ENCODE measurements at places on chromosomes 13 and 19. TPM values are rescaled to one million over a fixed set of nuclear protein-coding genes. Genes with fewer than 3 reads are reported as not detected.

DNA sequence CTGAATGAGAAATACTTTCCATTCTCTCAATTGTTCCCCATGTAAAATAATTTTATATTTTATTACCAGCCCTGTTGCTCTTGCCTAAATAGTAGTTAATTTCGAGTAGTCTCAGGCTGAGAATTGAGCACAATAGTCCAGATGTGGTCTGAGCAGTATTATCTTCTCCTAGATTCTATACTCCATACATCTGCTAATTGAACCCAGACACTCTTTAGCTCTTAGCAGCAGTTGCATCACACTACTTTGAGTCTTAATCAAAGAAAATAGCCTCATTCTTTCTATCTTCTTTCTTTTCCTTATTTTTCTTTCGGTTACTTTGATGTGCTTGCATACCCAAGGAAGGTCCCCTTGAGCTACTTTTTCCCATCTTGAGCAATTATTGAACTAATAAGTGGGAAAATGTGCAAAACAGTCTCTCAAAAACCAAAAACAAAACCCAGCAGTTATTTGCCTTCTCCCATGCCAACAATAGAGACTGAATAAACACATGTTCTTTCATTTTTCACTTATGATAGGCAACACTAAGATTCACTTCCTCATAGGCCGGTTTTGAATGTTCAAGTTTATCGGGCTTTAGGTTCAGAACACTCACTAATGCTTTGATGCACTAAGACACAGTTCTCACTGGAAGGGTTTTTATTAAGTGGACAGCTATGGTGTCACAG, 204.5 kb downstream of the POU4F1 start:
- no peak for DNase-seq

Gene ACP5
- 1.6 TPM for total RNA-seq

GRCh38 chr19:46659151-46660007, 1.6 kb downstream of the DACT3 start:
- DNase-seq, result no peak

DNA sequence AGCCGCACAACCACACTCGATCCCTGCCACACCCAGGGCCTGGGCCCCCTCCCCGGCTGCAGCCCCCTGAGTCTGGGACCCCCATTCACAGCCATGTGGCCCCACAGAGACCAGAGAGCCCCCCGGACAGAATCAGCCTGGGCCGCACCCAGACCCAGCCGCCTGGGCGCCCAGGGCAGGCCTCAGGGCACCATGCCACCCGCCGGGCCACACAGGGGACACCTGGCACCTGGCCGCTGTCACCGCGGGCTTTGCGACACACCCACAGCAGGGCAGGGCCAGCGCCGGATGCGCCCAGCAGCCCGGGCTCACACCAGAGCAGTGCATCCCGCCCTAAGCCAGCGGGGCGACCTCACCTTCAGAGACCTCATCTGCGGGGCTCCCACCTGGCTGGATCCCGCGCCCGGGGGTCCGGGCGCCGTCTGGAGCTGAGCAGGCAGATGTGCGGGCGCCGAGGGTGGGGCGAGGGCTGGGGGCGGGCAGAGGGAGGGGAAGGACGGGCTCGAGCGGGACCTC, 443 bp downstream of the TBXA2R start:
- no peak for DNase-seq

GRCh38 chr19:49601482-49602038, 10.6 kb downstream of the PRR12 start:
- DNase-seq, result no peak

Gene CPAMD8
- total RNA-seq, result 58.6 TPM

DNA sequence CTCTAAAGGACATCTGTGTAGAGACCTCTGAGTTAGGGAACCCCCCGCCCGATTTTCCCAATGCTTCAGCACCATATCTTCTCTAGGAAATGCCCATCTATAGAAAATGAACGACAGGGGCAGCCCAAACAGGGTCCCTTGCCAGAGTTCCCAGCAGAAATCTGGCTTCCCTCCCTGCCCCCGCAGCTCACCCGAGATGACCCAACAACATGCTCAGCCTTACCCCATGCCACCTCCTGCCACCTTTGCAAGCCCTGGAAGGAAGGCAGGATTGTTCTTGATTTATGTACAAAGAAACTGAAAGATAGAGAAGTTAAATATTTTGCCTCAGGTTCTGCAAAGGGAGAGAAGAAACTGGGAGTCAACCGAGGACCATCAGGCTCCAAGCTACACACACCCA, 105.6 kb upstream of the UQCRFS1 start:
- no peak for DNase-seq

GRCh38 chr19:29384656-29385055, 141.1 kb upstream of the VSTM2B start:
- DNase-seq, result no peak

Gene HRC
- total RNA-seq, result 2.1 TPM

DNA sequence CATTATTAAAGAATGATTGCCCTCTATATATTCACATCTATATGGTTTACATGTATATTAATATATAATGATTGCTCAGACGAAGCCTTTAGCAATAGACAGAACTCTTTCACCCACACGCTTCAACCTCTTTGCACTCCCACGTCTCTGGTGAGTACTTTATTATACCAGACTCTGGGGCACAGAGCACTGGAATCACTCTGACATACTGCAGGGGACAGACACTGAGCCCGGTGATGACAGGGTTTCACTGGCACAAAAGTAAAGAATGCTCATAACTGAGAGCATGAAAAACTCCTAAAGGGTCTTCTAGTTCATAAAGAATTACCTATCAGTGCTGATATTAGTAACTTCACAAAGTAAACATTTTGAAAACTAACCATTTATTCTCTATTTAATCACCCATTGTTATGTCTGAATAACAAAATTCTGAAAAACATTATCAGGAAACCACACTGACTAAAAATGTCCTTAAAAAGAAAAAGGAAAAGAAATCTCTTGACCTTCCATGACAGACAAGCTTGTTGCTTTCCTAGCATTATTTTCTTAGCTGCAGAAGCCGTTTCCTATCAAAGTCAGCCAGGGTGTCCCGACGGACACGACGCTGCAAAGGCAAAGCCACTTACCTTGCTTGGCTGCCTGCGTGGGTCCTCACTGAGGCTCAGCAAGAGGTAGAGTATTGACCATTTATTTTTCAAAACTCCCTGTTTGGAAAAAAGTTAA, 29.1 kb downstream of the TUBGCP3 start:
- no peak for DNase-seq

- DNase-seq, result no peak
Observed at GRCh38 chr13:21691928-21692327, 21.1 kb downstream of the FGF9 start.

- no peak for DNase-seq
Observed at GRCh38 chr13:86563308-86563707, 764.1 kb upstream of the SLITRK6 start.

Gene C19orf67
- total RNA-seq, result 0.43 TPM

GRCh38 chr13:71714802-71715375, 152.1 kb downstream of the DACH1 start:
- DNase-seq, result no peak

DNA sequence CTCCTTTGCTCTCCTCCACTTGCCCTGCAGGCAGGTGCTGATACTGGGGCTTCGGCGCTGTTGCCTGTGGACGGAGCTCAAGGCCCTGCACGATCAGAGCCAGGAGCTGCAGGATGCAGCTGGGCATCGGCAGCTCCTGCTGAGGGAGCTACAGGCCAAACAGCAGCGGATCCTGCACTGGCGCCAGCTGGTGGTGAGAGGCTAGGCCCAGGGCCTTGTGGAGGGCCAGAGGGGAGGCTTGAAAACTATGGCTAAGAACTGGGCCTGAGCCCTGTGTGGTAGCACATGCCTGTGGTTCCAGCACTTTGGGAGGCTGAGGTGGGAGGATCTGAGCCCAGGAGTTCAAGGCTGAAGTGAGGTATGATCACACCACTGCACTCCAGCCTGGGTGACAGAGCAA, 6.3 kb downstream of the HAUS5 start:
- DNase-seq, result no peak

GRCh38 chr13:100890645-100891044, 216.1 kb upstream of the TMTC4 start:
- DNase-seq, result no peak

- no peak for DNase-seq
Observed at GRCh38 chr19:32671883-32672593, 2.9 kb downstream of the ANKRD27 start.

Gene URAD
- not detected for total RNA-seq

Gene HPN
- total RNA-seq, result 71.5 TPM

DNA sequence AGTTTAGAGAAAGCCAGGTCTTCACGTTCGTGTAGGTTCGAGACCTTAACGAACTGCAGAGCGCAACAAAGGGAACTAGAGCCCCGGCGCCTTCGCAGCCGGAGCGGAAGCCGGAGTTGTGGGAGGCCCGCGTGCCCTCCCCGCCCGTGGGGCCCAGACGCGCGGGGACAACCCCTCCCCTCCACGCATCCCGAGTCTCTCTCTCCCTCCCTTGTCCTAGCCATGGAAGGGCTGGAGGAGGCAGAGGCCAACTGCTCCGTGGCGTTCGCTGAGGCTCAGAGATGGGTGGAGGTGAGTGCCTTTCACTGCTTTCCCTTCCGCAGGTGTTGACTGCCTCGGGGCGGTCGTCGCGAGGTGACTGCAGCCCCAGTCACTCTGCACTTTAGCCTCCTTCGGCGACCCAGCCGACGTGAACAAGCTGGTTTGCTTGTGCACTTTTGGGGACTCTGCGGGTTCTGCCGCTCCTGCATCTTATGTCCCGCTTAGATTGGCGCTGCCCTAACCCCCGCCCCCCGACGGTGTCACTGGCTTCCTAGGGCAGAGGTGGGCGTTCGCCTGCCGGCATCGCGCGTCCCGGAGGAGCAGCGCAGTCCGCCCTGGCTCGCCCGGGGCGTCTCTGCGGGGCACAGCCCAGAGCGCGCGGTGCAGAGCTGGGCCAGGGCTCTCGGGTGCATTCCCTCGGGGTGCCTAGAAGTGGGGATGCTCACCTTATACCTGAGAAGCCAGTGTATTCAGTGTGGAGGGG, 478 bp downstream of the LMO7 start:
- peak; percentile 10 for DNase-seq

DNA sequence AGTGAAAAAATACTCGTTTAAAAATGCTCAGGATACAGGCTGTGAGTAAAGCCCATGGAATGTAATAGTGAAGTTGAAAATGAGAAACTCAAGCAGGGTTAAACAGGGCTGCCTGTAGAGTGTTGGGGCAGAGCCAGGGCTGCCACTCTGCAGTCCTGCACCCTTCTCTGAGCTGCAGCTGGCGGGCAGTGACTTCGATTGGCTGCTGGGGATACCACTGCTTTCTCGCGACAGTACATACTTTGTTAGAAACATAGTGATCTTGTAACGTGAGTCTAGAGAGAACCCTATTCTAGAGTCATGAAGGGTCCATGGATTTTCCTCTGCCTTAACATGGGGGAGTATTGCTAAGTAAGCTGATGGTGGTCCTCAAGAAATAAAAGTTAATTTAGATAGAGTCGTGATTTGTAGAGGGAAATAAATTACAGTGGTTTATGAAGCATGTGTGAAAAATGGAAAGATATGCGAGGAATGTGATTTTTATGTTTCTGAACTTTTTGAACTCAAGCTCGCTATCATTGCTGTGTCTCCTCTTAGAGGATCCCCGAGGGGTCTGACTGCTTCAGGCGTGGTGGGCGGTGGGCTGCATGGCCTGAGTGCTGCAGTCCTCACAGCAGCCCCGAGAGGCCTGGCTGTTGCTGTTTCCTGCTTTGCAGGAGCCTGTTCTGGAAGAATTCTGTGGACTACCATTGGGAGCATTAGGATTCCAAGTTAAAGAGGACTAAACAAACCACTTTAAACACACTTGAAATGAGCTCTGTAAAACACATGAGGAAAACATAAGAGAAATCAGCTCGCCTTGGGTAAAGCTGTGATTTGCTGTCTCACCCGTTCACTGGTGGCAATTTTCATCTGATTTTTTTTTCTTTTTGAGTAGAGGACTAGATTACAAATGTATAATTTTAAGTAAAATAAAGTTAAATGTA, 95.7 kb downstream of the ARHGEF7 start:
- no peak for DNase-seq

- DNase-seq, result no peak
Observed at GRCh38 chr13:83752141-83752540, 130.1 kb downstream of the SLITRK1 start.

Gene ZNF264
- total RNA-seq, result 40.2 TPM

Gene HCST
- total RNA-seq, result 1.6 TPM

DNA sequence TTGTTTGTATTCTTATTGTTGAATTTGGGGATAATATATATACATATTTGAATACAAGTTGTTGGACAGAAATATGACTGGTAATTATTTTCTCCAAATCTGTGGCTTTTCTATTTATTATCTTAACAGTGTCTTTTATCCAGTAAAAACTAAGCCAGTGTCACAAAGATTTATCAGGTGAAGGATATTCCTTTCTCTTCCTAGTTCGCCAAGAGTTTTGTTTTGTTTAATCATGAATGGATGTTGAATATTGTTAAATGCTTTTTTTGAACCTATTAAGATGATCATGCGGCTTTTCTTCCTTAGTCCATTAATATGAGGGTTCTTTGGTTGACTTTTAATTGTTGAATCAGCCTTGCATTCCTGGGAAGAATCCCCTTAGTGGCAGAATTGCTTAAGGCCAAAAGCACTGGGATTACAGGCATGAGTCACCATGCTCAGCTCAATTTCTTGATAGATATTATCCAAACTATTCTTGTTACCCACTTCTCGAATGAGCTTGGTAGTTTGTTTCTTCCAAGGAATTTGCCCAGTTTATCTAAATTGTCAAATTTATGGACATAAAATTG, 53.3 kb downstream of the TEX26 start:
- DNase-seq, result no peak

- DNase-seq, result no peak
Observed at GRCh38 chr19:56896095-56896494, 55.6 kb upstream of the PEG3 start.

DNA sequence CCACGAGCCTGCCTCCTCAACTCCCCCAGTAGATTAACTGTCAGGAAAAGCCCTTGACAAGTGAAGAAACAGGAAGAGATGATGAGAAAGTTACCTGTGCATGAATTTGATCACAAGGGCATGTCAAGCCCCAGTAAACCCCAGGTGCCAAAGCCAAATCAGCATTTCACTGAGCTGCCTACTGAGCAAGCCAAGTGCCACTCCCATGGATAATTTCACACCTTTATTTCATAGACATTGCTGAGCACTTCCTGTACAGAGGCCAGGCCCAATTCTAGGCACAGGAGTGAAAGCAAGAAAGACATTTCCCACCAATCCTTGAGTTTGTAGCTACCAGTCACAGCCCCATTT, 2.4 kb downstream of the GADD45GIP1 start:
- no peak for DNase-seq

Gene LSR
- 132 TPM for total RNA-seq

Gene ZNF441
- 3.8 TPM for total RNA-seq

DNA sequence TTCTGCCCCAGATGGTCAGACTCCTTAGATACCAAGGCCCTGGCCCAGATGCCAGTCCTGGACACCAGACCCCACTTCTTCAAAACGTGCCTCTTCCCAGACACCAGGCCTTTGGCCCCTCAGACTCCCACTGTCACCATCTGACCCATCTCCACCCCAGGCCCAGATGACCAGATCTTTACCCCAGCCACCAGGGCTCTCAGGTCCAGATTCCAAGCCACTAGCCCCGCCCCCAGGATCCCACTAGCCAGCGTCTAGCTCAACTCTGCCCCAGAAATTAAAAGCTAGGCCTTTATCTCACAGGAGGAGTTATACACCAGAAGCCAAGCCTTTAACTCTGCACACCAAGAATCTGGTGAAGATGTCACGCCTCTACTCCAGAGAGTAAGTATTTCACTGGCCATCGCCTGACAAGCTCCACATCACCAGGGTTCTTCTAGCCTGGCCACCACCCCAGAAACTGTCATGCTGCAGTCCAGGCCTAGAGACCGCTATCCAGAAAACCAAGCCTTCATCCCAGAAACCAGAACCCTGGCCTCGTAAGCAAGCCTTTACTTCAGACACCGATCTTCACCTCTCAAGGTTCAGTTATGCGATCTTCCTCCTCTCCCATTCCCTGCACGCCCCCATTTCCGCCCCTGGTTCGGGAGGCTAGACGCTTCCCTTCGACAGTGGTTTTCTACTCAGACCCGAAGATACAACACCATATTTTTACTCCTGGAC, 595 bp downstream of the XAB2 start:
- no peak for DNase-seq

Measured in progenitor cell of endocrine pancreas (in vitro differentiated cells).